ENCODE measurements at places on chromosomes 1 and 21.

DNA sequence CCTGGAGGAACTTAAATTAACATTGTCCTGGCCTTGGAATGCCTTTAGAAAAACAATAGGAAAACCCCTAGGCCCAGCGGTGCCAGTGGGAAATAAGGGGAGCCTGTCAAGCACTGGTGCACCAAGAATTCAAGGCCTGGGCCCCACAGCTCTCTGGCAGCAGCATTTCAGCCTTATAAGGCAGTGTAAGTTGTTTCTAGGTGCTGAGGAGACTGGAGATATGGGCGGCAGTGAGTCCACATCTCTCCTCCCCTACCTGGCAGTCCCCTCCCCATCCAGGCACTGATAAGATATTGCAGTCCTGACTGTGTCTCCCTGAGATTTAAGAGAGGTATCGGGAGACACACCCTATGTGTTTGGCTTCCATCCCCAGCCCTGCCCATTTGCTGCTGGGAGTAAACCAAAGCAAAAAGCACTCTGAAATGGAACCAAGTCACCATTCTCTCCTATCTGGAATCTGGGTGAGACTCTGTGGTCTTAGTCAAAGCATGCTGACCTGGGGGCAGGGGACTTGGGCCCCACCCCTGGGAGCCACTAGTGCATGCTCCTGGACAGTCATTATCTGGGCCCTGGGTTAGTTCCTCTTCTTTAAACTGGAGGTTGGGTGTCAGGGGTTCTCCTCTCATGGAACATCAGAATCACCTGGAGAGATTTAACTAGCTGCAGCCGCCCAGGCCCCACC lies 30.5 kb downstream of the DEGS1 start:
- no peak for DNase-seq

GRCh38 chr1:160373696-160374095 lies 6.8 kb downstream of the NHLH1 start:
- DNase-seq, result no peak

DNA sequence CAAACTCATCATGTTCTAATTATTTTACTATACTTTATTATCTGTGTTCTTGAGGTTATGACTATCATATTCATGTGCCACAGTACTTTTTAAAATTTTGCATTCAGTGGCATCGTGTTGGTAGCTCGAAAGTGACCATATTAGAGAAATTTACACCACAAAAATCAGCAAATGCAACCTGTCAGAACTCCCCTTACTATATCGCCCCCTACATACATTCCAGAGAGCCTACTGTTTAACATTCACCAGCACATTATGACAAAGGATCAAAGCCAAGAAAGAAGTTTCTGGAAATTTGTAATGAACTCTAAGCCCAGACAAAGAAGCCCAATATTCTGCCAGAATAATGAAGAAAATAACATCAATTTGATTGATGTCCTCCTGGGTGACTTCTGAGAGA lies 909.3 kb downstream of the LTN1 start:
- no peak for DNase-seq

DNA sequence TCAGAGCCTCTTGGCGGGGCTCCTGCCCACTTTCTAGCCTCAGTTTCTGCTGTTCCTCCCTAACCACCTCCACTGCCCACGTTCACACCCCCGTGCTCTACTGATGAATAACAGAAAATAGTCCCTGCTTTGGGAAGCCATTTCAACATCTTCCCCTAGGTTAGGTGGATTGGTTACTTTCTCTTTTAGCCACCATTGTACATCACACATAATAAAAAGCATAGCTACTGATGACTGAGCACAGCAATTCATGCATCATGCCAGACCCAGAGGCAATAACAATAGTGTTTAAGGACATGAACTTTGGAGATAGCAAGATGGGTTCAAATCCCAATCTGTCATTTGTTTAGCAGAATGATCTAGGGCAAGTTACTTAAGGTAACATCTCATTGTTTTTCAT lies 74.6 kb downstream of the COLGALT2 start:
- DNase-seq, result no peak

- DNase-seq, result no peak
Observed at GRCh38 chr1:40794974-40795715, 11.6 kb downstream of the KCNQ4 start.

GRCh38 chr21:44994695-44995342 lies 55.0 kb downstream of the SLX9 start:
- no peak for DNase-seq

DNA sequence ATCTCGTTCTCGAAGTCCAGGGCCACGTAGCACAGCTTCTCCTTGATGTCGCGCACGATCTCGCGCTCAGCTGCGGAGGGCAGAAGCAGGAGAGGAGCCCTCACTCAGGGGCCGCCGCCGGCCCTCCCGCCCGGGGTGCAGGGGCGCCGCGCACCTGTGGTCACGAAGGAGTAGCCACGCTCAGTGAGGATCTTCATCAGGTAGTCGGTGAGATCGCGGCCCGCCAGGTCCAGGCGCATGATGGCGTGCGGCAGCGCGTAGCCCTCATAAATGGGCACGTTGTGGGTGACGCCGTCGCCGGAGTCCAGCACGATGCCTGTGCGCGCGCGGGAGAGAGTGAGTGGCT lies 1.8 kb downstream of the ACTA1 start:
- DNase-seq, result no peak

- no peak for DNase-seq
Observed at GRCh38 chr1:81982523-81982922, 181.8 kb downstream of the ADGRL2 start.

- no peak for DNase-seq
Observed at GRCh38 chr21:21806711-21807597, 808.7 kb downstream of the NCAM2 start.

GRCh38 chr1:15046487-15047165 lies 106.9 kb upstream of the TMEM51 start:
- peak; percentile 60 for DNase-seq

DNA sequence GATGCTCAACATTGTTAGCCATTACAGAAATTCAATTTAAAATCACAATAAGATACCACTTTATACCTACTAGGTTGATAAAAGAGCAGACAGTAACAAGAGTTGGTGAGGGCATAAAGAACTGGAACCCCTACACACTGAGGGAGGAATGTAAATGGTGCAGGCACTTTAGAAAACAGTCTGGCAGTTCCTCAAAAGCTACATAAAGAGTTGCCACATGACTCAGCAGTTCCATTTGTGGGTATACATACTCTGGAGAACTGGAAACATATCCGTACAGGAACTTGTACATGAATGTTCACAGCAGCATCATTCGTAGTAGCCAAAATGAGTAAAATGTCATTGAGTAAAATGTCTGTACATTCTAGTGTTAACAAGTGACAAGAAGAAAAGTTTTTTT lies 17.0 kb downstream of the NSL1 start:
- DNase-seq, result no peak

DNA sequence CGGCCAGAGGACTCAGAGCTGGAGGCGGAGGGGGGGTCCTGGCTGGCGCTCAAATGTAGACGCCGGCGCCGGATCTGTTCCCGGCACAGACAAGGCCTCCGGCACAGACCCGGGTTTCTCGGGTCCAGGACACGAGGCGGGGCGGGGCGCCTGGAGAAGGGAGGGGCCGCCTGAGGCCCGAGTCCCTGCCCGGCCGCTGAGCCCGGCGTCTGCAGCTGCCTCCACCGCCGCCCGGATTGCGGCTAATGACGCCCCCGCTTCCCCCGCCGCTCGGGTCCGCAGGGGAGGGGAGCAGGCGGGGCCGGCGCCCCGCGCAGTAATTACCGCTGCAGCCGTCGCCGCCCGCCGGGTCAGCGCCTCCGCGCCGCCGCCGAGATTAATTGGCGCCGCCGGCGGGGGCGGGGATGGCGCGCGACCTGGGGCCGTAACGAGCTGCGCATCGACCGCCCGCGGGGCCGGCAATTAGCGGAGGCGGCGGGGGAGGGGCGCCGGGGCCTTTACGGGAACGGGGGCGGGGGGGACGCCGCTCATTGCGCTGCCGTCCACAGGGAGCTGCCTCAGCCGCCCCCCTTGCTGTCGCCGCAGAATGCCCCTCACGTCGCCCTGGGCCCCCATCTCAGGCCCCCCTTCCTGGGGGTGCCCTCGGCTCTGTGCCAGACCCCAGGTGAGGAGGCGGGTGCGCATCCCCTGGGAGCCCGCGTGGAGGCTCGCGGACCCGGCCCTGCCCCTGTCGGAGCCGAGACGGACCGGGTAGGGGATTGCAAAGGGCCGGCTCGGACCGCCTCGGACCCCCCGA lies 17.3 kb downstream of the NOC2L start:
- DNase-seq, result peak; percentile 90

DNA sequence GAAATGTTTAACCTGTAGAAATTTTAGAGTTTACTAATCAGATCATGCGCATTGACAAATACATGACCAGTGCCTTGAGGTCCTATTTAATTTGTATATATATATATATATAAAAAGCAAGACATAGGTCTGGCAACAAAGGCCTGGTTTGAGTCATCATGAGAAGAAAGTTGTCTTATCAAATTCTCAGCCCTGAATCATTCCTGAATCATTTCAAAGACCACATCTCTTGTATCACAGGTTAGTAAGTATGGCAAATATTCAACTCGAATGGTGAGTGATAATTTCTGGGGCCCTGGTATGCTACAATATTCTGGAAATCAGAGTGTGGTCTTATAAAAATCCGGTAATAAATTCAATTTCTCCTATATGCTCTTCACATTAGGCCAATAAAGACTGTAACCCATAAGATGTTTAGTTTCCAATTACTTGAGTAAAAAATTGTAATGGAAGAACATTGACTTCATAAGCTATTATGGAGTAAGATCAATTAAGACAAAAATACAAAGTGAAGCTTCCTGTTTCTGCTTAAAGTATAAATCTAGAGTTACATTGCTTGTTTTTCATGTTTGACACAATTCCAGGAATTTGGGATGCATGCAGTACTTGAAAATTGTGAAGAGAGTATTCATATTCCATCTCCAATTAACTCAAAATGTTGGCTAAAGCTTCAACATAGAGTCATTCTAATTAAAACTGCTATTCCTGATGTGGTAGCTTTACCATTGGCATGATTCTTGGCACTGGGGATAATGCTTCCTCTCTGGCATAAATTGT lies 309.4 kb downstream of the BRINP3 start:
- DNase-seq, result peak; percentile 2

- no peak for DNase-seq
Observed at GRCh38 chr1:225933072-225933471, 7.9 kb downstream of the LEFTY2 start.

DNA sequence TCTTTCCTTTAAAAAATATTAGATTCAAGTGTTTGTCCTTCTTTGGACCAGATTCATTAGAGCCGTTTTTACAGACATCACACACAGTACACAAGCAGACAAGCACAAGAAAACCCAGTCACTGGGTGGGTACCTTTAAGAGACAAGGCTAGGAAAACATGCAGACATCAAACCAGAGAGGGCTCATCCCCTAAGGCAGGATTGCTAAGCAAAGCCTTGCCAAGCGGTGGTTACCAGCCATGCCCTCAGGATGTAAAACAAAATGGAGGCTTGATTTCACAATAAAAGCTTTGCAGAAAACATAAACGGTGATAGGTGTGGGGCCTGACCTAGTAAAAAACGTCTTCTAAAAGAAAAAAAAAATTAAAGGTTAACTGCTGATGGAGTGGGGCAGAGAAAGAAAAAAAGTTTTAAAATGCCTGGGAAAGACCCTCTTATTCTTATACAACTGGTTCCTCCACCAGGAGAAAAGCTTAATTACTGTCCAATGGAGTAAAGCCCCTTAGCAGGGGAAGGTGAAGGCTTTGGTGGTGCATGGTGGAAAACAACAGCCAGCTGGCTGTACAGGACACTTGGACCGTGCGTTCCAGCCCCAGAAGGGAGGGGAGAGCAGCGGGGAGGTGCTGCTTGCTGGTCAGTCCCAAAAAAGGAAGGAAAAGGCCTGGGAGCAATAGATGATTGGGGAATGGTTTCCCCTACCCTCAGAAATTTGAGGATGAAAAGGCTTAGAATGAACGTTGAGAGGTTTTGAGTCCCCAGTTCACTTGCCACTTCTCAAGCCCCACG lies 30.4 kb upstream of the FMO1 start:
- DNase-seq, result no peak
